Inflammatory macrophage (primary cell): ENCODE measurements at places on chromosomes 12 and 14.

- peak; percentile 73 for DNase-seq
These were observed 9.1 kb upstream of the NEMF start for GRCh38 chr14:49861699-49862088.

- DNase-seq, result peak; percentile 5
These were observed 11.3 kb upstream of the DACT1 start for GRCh38 chr14:58626431-58626831.

DNA sequence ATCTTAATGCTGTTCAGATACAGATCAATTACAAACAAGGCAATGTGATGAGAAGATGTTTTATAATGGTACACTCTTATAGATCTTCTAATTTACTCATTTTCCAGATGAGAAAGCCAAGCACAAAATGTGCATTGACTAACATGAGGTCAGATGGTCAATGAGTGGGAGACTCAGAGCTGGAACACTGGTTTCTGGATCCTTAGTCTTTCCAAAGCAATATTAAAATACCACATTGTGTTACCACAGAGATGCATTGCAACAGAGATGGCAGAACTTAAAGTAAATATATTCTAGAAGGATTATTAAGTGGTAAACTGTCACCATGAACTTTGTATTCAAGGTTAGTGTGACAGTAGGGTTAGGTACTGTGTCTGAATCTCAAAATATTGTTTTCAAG lies 113.6 kb downstream of the SLC15A5 start:
- peak; percentile 83 for DNase-seq

GRCh38 chr12:46110928-46111699 lies 120.7 kb upstream of the SCAF11 start:
- DNase-seq, result no peak

GRCh38 chr12:48985475-48985897 lies 7.4 kb downstream of the WNT1 start:
- DNase-seq, result no peak

DNA sequence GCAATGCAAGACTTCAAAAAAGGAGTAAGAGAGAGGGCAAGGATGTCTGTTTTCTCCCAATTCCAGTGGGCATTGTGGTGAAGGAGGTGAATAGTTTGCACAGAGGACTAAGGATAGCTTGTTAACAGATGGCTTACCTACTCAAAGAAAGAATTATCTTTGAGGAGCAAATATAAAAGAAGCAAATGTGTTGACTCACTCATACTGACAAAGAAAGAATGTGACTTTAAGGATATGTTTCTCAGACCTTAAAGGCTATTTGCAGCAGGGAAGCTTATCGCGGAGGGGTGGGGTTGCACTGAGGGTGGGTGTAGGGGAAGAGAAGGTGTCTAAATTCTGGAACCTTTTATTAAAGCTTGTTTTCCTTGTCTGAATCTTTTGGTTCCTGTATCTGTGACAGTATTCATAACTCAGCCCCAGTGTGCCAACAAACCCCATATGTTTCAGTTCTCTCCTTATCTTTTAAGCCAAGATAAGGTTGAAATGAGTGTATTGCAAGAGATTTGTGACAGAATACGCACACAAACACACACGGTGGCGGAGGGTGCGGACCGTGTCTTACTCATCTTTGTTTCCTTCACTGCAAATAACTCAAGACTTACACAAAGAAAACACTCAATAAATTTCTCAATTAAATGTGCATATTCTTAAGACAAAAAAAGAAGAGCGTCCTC lies 146.4 kb upstream of the ARID2 start:
- DNase-seq, result no peak

- DNase-seq, result no peak
These were observed 34.2 kb upstream of the PLBD1 start for GRCh38 chr12:14601692-14602478.

DNA sequence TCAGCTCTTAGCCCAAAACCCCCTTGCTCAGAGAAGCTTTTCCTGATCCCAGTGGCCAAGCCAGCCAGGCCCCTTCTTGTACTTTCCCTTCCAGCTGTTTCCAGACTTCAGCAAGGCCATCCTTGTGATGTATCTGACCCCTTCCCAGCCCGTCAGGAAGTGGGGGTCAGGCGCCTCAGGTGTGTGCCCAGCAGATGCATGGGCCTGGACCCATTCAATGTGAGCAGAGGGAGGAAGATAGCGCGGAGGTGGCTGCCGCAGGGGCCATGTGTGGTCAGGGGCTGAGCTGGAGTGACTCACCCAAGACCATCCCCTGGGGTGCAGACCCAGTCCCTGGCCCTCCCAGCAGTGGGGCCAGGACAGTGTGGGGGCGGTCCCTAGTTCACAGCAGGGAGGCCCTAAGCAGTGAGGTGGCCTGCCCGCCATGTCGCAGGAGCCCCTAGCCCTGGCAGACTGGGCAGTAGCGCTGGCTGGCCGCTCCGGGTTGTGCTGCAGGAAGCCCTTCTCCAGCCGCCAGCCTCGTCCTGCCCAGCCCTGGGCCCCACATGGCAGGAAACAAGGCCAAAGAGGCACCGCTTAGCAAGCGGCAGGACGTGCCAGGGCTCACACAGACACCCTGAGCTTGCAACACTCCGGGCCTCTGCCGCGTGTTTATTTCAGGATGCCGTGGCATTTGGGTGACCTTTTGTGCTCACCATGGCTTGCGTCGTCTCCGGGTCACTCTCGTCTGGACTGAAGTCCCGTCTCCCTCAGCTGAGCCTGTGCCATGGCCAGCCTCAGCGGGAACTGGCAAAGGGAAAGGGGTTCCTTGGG lies 12.0 kb downstream of the ADSS1 start:
- DNase-seq, result peak; percentile 78

DNA sequence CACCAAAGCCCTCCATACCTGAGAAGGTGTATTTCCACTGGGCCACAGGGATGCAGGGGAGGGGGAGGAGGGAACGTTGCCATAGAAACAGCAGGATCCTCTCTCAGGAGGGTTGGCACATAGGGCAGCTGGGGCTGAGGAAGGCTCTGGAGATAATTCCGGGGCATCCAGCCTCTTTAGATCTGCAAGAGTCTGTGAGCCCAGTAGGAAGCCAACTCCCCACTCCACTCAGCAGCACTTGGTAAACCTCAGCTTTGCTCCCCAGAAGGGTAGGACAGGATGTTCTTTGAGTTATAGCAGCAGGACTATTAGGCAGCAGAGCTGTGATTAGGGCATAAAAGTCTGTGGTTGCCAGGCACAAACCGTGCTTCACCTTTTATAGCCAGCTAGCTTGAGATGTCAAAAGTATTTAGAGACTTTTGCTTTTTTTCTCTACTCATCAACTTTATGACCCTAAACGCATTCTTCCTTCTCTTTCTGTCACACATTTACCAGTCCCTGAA lies 7.8 kb upstream of the PLEKHG3 start:
- no peak for DNase-seq

GRCh38 chr12:47114481-47114892 lies 34.7 kb upstream of the AMIGO2 start:
- DNase-seq, result no peak

- DNase-seq, result no peak
These were observed 183.9 kb downstream of the APAF1 start for GRCh38 chr12:98828802-98829600.

DNA sequence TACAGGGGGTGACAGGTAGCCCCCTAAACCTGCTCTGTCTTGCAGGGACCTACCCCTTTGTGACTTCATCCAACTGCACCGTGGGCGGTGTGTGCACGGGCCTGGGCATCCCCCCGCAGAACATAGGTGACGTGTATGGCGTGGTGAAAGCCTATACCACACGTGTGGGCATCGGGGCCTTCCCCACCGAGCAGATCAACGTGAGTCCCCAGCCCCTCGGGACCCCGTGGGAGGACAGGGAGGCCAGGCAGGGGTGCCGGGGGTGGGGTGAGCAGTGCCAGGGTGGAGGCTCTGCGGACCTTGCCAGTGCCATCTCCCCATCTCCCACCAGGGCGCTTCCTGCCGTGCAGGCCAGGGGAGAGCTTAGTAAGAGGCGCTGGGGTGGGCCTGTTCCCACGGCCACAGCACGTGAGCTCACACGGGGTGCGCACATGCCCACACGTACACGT lies 11.1 kb upstream of the SIVA1 start:
- DNase-seq, result no peak

- no peak for DNase-seq
These were observed 53.9 kb downstream of the WNK1 start for GRCh38 chr12:806200-806791.

GRCh38 chr14:92515546-92516343 lies 2.2 kb downstream of the RIN3 start:
- peak; percentile 61 for DNase-seq

DNA sequence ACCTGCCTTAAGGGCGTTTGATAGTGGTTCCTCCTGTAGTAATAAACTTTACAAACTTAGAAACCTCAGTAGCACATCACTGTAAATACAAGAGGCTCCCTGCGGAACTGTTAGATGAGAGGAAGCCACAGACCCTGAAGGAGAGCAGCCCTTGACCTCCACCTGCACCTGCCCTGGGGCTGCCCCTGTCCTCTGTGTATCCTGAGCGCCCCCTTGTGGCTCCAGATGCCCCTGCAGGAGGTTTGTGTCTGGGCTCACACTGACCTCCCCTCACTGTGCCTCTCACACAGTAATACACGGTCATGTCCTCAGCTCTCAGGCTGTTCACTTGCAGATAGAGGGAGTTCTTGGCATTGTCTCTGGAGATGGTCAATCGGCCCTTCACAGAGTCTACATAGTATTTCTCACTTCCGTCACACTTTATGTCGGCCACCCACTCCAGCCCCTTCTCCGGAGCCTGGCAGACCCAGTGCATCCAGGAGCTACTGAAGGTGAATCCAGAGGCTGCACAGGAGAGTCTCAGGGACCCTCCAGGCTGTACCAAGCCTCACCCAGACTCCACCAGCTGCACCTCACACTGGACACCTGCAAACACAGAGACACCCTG lies 1059.8 kb downstream of the TMEM121 start:
- DNase-seq, result peak; percentile 26

- peak; percentile 23 for DNase-seq
These were observed 85.6 kb downstream of the FOXN3 start for GRCh38 chr14:89331398-89331797.

GRCh38 chr12:118853634-118854033 lies 127.7 kb upstream of the SRRM4 start:
- no peak for DNase-seq

DNA sequence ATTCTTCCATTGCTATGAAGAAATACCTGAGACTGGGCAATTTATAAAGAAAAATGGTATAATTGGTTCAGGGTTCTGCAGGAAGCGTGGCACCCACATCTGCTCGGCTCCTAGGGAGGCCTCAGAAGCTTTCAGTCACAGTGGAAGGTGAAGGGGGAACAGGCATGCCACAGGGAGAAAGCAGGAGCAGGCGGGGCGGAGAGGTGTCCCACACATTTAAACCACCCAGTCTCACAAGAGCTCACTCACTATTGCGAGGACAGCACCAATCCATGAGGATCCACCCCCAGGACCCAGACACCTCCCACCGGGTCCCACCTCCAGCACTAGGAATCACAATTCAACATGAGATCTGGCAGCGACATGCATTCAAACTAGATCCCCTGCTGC lies 56.0 kb upstream of the C14orf180 start:
- DNase-seq, result no peak

- no peak for DNase-seq
These were observed 64.9 kb downstream of the LGR5 start for GRCh38 chr12:71504476-71504875.

DNA sequence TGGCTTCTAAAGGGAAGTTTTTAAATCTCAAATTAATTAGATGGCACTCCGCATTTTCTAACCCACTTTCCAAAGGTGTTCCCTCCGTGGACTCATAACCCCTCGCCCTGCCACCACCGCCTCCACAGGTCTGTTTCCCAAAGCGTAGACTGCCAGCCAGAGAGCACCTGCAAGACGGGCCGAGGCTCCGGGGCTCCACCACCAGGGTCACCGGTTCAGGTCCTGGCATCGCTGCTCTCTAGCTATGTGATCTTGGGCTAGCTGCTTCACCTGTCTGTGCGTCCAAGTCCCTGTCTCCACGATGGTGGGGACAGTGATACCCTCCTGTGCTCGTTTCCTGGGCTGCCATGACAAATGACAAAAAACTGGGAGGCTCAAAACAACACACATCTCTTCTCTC lies 11.5 kb downstream of the RIMBP2 start:
- DNase-seq, result no peak

GRCh38 chr14:61925043-61925442 lies 162.8 kb downstream of the SNAPC1 start:
- no peak for DNase-seq

DNA sequence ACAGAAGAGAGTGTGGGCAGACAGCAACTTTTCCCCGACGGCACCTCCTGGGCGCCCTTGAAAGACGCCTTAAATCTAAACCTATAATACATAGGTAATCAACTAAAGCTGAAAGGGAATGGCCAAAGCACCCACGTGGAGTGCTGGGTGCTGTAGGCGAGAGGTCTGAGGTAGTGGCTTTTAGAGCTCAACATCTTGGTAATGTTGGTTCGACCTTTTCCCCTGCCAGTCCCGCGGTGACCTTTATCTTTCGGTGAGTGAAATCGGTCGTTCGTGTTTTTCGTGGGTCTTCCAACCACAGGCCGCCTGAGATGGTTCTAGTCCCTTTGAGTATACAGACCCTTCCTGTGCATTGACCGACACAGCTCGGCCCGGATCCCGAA lies 9.1 kb downstream of the OR6S1 start:
- DNase-seq, result no peak

DNA sequence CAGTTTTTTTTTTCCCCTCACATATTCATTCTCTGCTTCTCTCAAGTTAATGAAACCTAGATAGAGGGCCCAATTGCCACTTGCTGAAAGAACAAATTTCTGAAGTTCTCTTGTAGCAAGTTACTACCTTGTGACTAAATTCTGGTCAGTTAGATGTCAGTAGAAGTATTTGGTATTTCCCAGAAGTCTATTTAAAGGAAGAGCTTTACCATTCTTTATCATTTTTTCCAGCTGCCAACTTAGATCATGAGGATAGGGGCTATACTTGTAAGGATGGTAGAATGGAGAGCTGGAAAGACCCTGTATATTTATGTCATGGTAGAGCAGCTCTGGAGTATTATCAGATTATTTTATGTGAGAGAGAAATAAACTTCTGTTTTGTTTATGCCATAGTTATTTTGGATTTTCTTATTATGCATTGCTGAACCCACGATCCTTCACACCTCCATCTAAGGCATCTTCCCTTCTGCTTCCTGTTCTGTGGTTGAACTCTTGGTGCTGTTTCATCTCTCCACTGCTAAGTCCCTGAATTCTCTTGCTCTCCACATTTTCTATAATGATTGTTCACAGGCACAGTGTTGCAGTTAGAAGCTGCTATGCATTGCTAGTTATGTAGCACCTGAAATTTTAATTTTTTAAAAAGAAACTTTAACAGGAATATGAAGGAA lies 25.9 kb downstream of the FUT8 start:
- DNase-seq, result no peak

GRCh38 chr12:18415227-18415626 lies 153.9 kb downstream of the PIK3C2G start:
- DNase-seq, result no peak

GRCh38 chr12:1907652-1908611 lies 10.5 kb downstream of the CACNA2D4 start:
- no peak for DNase-seq
